ENCODE measurements at places on chromosomes 16 and 17. TPM values are rescaled to one million over a fixed set of nuclear protein-coding genes. Genes with fewer than 3 reads are reported as not detected.

Gene PRSS22
- total RNA-seq = 3.0 TPM

Gene CHST6
- 1.7 TPM for total RNA-seq

Gene YBX2
- total RNA-seq = 0.37 TPM

Gene SKAP1
- total RNA-seq = 1.7 TPM

Gene ABCA5
- 45.6 TPM for total RNA-seq

Gene CTRB1
- total RNA-seq = not detected

Gene RBFOX1
- 2.4 TPM for total RNA-seq

Gene C17orf78
- not detected for total RNA-seq

Gene KRT36
- total RNA-seq = not detected

Gene EVI2A
- total RNA-seq = 6.9 TPM

Gene IL21R
- total RNA-seq = 0.53 TPM

Gene ITGAE
- total RNA-seq = 14.0 TPM

Gene YWHAE
- total RNA-seq = 167 TPM

Gene BCO1
- total RNA-seq = 0.11 TPM

Gene TBC1D3D
- total RNA-seq = 3.0 TPM

Gene EMP2
- total RNA-seq = 47.3 TPM

All from urinary bladder (tissue), 4 donors.